Substantia nigra (tissue), 51 donors: ENCODE measurements at places on chromosomes 1 and 21.

- no peak for DNase-seq
Measured at GRCh38 chr1:232259333-232259732, 370.6 kb downstream of the SIPA1L2 start.

- DNase-seq, result no peak
Measured at GRCh38 chr1:2979191-2980072, 41.8 kb upstream of the ACTRT2 start.

DNA sequence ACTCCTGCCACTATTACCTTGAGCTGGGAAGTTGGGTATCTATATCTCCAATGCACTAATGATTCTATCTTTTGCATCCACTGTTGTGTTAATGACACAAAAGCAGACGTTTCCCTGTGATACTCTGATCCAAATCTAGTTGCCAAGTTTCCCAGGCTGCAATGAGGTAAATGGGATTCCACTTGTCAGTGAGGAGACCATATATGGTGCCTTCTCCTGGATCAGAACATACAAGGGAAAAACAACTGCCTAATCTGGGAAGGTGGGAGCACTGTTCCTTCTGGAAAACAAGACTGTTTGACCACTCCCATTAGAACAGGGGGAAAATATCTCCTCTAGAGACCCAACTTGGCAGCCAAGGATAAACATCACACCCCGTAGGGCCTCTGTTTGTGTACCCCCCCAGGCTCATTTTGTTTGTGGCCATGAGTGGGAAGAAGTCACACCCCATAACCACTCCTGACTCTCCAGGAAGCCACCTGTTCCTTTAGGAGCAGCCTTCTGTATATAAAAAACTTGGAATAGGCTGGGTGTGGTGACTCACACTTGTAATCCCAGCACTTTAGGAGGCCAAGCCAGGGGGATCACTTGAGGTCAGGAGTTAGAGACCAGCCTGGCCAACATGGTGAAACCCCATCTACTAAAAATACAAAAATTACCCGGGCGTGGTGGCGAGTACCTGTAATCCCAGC is 28.5 kb upstream of the SLC6A9 start:
- DNase-seq, result no peak

GRCh38 chr1:178096421-178096820 is 2.5 kb downstream of the RASAL2 start:
- DNase-seq, result no peak

DNA sequence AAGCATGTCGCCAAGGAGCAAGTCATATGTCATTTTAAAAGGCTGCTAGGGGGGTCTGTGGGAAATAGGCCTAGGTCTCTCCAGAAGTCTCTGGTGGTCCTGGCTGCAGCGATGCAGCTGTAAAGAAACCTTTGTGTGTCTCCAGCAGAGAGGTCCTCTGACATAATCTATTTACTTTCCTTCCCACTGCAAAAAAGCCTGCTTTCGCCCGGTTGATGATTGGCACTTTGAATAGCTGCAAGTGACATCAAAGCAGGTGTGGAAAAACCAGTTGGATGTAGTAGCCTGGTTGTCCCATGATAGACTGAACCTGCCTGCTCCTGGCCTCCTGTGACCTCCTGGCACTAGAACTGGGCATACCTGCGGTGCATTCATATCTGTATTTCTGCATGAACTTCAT is 13.8 kb downstream of the RASSF5 start:
- no peak for DNase-seq

DNA sequence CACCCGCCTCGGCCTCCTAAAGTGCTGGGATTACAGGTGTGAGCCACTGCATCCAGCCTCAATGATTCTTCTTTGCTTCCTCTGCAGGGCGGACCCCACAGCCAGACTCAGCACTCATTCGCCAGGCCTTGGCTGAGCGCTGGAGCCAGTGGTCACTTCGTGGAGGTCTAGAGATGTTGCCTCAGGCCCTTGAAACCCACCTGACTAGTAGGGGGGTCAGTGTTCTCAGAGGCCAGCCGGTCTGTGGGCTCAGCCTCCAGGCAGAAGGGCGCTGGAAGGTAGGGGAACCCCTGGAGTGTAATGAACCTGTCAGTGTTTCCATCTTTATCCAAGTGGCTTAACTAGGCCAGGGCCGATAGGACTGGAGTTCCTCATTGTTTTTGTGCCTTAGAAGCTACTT is 2.7 kb downstream of the PPOX start:
- no peak for DNase-seq

DNA sequence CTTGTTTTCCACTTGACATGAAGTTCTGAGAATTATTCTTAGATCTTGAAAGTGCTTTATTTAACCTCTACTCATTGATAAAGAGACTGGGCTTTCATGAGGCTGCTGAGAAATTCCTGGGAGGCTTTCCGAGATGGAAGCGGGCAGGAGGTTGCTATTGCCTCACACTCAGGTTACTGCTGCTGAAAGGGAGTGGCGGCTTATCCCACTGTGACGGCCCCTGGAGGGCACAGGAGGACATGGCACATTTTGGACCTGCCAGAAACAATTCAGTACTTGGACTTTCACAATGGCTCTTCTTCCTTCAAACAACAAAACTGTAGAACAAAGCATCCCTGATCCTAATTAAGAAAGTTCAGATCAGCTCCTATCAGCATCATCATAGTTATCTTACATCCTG is 16.2 kb upstream of the MARK1 start:
- DNase-seq, result no peak

- no peak for DNase-seq
Measured at GRCh38 chr1:153561466-153561985, 4.1 kb downstream of the S100A2 start.

- no peak for DNase-seq
Measured at GRCh38 chr1:31101147-31101502, 35.6 kb upstream of the PUM1 start.

DNA sequence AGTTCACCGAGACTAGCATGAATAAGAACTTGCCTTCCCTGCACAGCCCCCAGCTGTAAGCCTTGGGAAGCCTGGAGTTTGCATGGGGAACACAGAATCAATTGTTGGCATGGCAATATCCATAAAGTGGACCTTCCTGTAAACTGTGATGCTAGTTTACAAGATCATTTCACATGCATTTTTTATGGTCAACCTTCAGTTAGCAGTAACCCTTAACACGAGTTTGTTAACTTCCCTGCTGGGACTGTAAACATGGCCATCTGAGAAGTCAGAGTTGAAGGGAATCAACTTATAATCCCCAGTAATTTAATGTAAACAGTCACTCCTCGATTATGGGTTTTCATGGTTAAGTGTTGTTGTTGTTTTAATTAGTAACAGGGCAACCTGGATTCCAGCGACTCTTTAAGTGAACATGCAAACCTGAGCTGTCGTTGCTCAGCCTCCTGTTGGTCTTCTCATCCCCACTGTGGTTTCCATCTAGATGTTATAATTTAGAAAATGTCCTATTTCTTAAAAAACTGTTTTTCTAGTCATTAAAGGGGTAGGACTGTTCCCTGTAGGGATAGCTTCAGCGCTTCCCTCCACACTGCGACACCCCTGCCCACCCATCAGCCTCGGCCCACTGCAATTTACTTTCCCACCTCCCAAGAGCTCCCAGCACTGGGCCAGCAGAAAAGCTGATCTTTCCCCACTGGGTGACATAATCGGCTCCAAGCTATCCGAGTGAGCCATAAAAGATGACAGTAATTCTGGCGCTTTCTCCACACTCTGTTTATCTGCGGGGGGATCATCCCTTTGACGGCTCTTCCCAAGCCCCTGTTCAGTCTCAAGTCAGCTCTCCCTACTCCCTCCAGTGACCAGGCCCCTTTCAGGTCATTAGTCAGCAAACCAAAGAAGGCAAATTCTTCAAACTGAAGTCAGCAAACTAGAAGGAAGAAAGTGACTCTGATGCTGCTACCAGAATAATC is 107.6 kb upstream of the IPO9 start:
- no peak for DNase-seq

DNA sequence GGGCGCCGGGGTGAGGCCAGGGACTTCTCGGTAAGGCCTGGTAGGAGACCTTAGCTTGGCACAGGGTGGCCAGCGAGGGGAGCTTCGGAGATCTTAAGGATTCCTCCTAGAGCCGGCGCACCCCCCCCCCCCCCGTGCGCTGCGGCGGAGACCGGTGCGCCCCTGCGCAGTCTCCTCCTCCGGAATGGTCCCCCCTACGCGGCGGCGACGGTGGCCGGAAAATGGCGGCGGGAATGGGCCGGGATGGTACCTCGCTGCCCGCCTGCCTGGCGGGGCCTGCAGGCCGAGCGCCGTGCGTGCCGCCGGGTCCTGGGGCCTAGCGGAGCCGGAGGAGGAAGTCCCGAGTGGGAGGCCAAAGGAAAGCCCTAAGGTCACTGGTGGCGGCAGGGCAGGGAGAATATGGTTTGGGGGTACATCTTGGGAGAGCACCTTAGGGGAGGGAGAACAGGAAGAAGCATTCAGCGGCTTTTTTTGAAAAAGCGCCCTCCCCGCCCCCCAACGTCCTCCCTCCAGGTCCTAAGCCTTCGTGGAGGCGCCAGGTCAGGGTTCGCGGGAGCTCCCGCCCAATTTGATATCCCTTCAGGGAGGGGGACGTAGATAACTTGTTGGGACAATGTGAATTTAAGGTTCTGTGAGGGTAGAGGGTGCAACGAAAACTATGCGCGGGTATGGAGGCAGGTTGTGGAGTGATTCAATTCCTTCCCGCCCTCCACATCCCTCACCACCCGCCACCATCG is 429 bp downstream of the SRRM1 start:
- no peak for DNase-seq

GRCh38 chr1:192713921-192714320 is 78.0 kb downstream of the RGS13 start:
- DNase-seq, result no peak

GRCh38 chr1:150615346-150616201 is 13.8 kb downstream of the ENSA start:
- DNase-seq, result no peak
